ENCODE measurements at places on chromosomes 3 and 15.

GRCh38 chr15:79089331-79089889 is 1.2 kb downstream of the RASGRF1 start:
- DNase-seq, result no peak

- DNase-seq, result no peak
Measured at GRCh38 chr3:69142797-69143454, 20.5 kb upstream of the LMOD3 start.

GRCh38 chr3:9914559-9915253 is 2.2 kb upstream of the IL17RC start:
- no peak for DNase-seq

- DNase-seq, result no peak
Measured at GRCh38 chr3:152539191-152539764, 270.5 kb downstream of the MBNL1 start.

DNA sequence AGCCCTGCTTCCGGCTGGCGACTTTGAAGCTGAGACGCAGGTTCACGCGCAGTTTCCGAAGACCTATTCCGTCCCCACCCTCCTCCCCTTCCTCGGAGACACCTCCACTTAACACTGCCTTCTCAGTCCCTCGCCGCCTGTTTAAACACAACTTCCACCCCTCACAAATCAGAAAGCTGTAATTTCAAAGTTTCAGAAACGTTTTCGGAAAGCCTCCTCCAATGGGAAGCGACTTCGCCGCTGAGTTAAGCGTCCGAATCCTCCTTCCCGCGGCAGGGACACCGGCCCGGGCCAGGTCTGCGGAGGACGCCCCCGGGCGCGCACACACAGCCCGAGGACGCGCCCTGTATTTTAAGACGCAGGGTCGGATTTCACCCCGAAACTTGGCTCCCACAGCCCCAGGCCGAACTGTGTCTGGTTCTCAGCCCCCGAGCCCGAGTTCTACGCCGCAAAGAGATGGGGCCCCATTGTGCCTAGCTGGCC is 559 bp upstream of the LRRN1 start:
- DNase-seq, result no peak

DNA sequence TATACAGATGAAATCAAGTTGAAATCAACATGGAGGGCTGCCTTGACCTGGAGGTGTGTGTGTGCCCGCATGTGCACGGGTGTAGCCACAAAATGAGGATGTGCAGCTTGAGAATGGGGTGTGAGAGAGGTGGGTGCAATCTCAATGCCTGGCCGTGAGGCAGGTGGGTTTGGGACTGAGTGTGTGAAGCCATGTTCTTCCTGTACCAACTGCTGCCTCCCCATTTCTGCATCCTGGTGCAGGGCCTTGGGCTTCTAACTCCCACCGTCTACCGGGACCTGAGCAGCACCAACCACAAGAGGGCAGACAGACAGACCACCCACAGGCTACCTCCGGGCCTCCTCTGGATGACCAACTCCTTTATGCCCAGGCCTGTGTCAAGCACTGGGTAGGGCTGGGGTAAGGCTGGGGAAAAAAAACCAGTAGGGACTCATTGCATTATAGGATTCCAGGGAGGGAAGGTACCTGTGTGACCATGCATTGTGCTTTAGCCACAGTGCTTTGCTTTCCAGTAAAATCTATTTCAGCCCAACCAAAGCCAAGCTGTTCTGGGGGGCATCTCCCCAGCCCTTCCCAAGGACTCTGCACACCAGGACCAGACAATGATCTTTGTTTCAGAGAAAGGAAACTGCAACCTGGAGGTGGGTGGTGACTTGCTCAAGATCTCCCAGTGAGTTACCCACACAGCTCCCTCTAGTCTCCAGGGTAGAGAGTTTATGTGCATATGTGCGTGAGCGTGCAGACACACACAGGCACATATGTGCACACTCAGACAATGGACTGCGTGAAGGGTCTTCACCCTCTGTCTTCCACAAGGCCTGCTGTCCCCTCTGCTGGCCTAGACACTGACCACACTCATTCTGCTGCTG is 162.2 kb upstream of the TLE3 start:
- no peak for DNase-seq

DNA sequence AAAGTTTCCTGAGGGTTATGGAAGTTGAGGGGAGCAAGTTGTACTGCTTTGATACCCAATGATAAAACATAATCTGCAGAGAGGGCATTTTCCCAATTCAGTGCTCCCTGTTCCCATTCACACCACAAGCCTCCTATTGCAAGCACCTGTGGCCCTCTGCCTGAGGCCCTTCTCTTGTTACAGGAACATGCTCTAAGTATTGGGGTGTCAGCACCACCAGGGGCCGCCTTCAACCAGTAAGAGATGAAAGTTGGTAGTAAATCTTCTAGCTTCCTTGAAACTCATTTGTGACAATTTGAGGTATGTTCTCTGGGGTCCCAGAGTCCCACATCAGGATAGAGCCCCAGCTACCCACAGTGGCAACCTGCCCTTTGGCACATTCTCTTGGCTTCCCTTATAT is 265.4 kb upstream of the ARHGEF26 start:
- no peak for DNase-seq

GRCh38 chr15:77944002-77944867 is 133.3 kb downstream of the TBC1D2B start:
- no peak for DNase-seq

DNA sequence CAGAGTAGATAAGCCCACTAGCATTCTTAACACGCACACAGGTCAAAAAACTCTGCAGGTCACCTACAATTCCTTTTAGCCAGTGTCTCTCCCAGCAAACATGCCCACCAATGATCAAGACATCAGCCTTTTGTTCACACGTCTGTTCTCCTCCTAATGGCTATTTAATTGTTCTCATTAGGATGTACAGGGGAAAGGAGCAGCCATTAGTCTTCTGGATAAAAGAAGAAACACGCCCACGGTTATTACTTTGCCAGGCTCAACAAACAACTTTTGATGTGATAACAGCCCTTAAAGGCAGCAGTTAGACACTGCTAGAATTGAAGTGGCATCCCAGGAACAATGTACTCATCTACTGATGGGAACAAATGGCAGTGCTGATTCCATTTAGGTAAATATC is 108.8 kb downstream of the NTRK3 start:
- DNase-seq, result no peak

- DNase-seq, result no peak
Measured at GRCh38 chr15:74716651-74717050, 8.7 kb downstream of the CYP1A1 start.

- DNase-seq, result no peak
Measured at GRCh38 chr15:76987896-76988860, 6.7 kb upstream of the PSTPIP1 start.

- no peak for DNase-seq
Measured at GRCh38 chr3:52150357-52150756, 3.9 kb downstream of the POC1A start.

DNA sequence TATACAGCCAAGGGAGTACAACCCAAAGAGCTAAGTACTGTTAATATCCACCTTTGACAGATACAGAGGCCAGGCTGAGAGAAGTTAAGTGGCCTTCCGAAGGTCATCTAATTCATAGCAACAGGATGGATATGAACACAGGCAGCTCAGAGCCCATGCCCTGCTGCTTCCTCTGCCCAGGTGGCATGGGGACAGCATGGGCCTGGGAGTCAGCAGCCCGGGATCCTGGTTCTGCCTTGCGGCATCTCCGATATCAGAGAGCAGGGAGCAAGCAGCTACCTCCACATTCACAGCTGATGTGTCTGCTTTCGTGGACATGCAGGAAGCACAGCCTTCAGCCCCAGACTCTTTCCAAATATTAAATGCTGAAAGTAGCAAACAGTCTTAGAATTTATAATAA is 55.6 kb downstream of the STARD5 start:
- no peak for DNase-seq

DNA sequence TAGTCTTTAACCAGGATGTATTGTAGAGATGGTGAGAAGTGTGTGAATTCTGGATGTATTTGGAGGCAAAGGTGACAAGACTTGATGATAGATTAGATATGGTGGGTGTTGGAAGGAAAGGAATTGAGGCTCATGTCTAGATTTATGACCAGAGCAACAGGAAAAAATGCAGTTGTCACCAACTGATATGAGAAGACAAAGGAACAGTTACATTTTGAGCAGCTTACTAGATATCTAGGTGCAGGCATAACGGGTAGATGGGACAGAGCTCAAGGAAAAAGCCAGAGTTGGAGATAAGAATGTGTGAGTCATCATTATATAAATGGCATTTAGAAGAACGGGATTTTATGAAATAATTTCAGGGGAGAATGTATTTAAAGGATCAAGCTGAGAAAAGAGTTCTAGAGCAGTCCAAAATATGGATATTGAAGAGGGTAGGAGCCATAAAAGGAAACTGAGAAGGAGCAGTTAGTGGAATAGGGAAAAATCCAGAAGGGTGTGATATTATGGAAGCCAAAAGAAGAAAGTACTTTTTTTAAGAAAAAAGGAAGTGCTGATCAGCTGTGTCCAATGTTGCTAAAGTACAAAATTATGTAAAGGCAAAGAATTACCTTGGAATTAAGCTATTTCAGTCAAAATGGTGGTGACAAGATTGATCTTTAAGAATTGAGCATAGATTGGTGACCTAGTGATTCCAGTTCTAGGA is 262.5 kb downstream of the CGGBP1 start:
- no peak for DNase-seq

- DNase-seq, result no peak
Measured at GRCh38 chr15:79308874-79309273, 2.0 kb upstream of the TMED3 start.

- DNase-seq, result no peak
Measured at GRCh38 chr3:188367678-188368077, 213.7 kb downstream of the LPP start.

GRCh38 chr3:43892526-43892925 is 201.8 kb downstream of the ABHD5 start:
- DNase-seq, result no peak

- DNase-seq, result no peak
Measured at GRCh38 chr15:69272139-69272538, 26.6 kb upstream of the PAQR5 start.

- no peak for DNase-seq
Measured at GRCh38 chr15:92883163-92883875, 16.8 kb upstream of the CHD2 start.

- DNase-seq, result no peak
Measured at GRCh38 chr3:150090006-150090405, 119.3 kb upstream of the PFN2 start.

GRCh38 chr15:39194106-39194830 is 386.6 kb upstream of the THBS1 start:
- no peak for DNase-seq

GRCh38 chr3:43748179-43748578 is 57.4 kb downstream of the ABHD5 start:
- DNase-seq, result no peak

DNA sequence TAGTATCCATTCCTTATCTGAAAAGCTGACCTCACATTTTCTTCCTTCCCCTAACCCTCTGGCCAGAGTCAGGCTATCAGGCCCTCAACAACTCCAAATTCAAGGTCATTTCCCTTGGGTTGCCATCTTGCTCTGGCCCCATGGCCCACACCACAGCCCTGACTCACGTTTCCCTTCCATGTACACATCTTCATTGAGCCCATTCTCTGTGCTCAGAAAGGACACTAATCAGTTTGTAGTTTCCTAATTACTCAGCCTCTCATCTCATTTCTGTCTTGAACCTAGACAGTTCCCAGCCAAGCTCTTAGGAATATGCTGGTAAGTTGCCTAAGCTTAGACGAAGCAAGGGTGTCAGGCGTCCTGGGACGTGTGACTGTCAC is 14.9 kb downstream of the TGM5 start:
- no peak for DNase-seq

DNA sequence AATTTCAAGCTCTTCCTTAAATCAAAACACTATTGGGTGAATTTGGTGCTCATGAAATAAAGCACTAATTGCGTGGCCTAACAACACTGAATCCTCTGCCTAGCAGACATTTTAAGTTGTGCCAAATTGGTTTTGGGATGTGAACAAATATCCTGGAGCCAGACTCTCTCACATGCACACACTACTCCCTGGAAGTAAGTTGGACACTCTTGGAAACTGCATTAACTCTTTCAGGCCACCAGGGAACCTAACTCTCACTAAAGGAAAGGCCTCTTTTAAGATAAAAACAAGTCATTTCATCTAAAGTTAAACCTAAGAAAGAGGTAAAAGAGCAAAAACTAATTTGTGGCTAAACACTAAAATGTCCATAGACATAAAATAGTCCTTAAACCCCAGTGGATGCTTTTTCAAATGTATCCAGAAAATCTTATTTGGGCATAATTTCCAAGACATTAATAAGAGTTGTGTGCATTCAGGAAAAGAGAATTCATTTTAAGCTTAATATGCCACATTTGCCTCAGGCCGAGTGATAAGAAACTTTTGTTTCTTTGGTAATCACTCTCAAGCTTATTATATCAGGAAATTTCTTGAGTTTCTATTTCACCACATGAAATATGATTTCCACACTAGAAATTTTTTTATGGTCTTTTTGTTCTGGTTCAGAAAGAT is 61.8 kb downstream of the ZBTB20 start:
- no peak for DNase-seq

- DNase-seq, result no peak
Measured at GRCh38 chr3:145704020-145704419, 457.0 kb downstream of the PLOD2 start.

- no peak for DNase-seq
Measured at GRCh38 chr3:69856965-69857705, 117.9 kb downstream of the MITF start.

DNA sequence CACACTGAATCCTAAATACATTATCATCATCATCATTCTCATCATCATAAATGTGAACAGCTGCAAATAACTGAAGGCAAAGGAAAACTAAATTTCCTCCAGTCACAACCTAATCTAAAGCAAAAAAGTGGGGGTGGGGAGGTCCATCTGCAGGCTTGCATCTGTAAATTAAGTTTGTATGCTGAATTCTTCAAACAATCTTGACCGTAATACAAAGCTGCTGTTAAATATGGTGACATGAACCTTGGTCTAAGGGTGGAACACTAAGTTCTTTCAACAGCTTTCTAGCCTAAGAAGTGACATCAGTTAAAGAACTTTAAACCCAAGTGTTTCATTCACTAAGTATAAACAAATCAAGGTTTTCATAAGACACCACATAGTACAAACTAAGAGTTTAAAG is 4.3 kb downstream of the LRRFIP2 start:
- no peak for DNase-seq

DNA sequence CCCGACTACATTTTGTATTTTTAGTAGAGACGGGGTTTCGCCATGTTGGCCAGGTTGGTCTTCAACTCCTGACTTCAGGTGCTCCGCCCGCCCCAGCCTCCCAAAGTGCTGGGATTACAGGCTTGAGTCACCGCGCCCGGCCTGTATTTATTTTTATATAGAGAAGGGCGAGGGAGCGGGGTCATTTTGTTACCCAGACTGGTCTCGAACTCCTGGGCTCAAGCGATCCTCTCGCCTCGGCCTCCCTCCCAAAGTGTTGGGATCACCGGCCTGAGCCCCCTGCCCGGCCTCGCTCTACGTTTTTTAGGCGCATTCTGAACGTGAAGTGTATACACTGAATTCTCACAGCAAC is 514 bp upstream of the PPP4R2 start:
- no peak for DNase-seq

GRCh38 chr15:99413955-99414754 is 151.6 kb upstream of the MEF2A start:
- no peak for DNase-seq

DNA sequence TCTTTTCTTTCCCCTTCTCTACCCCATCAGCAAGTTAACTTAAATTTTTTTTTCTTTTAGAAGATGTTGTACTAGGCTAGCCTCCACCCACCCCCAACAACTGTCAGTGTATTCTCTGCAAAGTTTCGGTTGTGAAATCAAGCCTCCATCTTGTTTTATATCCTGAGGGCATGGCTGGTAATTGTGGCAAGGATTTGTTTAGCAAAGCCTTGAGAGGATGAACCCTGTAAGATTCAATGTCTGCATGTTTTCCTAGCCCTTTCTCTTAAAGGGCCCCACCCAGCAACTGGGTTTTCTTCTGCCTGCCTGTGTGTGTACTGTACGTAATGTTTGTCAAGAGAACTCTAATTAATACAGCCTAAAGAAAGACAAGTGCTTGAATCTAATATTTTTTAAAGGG is 475.3 kb downstream of the FHIT start:
- DNase-seq, result no peak
